Vagina (tissue), 2 donors: ENCODE measurements at places on chromosomes 3 and 15.
A peak's percentile ranks its signal among the peaks of the same experiment; 100 is the strongest.

- DNase-seq, result no peak
Observed at GRCh38 chr3:192422997-192423342, 304.4 kb downstream of the FGF12 start.

GRCh38 chr15:77305953-77306352 is 114.0 kb downstream of the PEAK1 start:
- no peak for DNase-seq

GRCh38 chr15:92385096-92385495 is 8.6 kb upstream of the ST8SIA2 start:
- DNase-seq, result no peak

DNA sequence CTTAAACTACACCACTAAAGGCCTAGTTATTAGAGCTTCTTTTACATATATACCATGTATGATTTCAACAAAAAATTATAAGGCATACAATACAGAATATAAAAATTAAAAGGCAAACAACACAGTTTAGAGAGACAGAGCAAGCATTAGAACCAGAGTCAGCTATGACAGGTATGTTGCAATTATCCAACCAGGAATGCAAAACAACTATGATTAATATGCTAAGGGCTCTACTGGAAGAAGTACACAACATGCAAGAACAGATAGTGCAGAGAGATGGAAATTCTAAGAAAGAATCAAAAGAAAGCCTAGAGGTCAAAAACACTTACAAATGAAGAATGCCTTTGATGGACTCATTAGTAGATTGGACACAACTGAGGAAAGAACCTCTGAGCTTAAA is 39.6 kb downstream of the CCDC54 start:
- DNase-seq, result no peak

DNA sequence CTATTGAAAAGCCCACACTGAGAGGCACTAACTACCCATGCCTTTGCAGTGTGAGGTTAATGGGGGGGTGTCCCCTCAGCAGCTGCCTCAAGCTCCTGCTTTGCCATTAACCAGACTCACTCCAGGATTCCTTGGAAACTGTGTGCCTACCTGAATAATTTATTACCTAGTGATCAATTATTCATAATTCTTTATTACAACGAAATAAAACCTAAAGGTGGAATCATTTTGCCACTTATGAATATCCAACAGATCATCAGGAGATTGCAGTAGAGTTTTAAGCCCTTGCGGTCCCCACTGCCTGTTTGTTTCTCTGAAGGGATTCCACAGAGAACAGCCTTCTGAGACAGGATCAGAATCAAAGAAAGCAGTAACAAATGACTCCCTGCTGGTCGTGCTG is 23.3 kb downstream of the NEK11 start:
- DNase-seq, result no peak

- DNase-seq, result no peak
Observed at GRCh38 chr15:86197770-86198169, 118.1 kb downstream of the AGBL1 start.

GRCh38 chr3:50146316-50146901 is 8.7 kb upstream of the SEMA3F start:
- no peak for DNase-seq

DNA sequence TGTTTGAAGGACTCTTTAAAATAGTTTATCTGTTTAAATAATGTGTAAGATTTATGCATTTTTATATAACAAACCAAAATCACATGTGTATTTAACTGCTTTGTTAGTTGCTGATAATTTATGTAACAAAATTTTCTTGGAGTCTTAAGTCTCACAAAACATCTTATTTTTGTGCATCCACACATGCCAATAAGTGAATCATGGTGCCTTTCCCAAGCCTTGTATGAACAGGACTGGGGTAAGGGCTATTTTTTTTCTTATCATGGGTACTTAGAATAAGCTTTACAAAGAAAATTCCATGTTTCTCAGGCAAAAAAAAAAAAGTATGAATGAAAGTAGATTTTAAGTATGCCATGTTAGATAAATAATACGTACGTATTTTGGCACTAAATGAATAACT is 132.9 kb upstream of the LRRFIP2 start:
- no peak for DNase-seq

- no peak for DNase-seq
Observed at GRCh38 chr3:180548050-180548449, 53.9 kb upstream of the TTC14 start.

GRCh38 chr15:92521624-92522008 is 127.9 kb downstream of the ST8SIA2 start:
- DNase-seq, result no peak

GRCh38 chr15:51909584-51909983 is 62.0 kb downstream of the LEO1 start:
- no peak for DNase-seq

DNA sequence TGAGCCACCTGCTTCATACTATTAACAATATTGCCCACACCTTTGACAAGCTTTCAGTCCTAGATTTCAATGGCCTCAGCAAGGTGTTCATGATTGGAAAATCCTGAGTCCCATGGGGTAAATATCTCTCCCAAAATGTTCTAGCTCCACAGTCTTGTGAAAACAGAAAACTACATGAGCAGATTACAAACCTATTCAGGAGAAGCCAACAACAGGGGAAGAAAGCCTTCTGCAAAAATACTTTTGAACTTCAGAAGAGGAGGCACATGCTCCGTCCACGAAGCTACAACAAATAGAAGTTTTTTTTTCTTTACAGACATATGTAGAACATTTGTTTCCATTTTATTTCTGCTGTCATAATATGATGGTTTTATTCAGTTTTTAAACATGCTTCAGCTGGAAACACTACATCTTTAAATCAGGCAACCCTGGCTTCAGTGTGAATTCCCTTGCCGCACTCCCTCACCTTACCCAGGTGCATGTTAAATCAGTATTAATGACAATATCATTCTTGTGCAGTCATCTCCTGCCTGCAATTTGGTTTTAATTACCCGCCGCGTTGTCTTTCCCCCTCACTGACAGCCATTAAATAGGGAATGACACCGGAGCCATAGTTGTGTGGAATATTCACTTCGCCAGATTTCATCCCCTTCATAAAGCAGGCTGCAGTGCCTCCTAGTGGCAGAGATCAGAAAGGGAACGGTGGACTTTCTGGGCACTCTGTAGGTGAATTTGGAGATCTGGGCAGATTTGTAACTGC is 725.5 kb upstream of the ARRDC4 start:
- DNase-seq, result no peak

- DNase-seq, result peak; percentile 95
Observed at GRCh38 chr15:40102897-40103858, 5.5 kb downstream of the BMF start.

- DNase-seq, result no peak
Observed at GRCh38 chr15:38187630-38188313, 64.9 kb upstream of the SPRED1 start.
